ENCODE measurements at places on chromosomes 4 and X.

- no peak for DNase-seq
Observed at GRCh38 chr4:186819342-186820086, 95.9 kb upstream of the FAT1 start.

GRCh38 chr4:8255698-8256441 is 13.7 kb upstream of the HTRA3 start:
- no peak for DNase-seq

GRCh38 chrX:2767631-2768455 is 16.0 kb downstream of the XG start:
- DNase-seq = peak; percentile 82

GRCh38 chrX:120428309-120428708 is 40.8 kb downstream of the LAMP2 start:
- no peak for DNase-seq

DNA sequence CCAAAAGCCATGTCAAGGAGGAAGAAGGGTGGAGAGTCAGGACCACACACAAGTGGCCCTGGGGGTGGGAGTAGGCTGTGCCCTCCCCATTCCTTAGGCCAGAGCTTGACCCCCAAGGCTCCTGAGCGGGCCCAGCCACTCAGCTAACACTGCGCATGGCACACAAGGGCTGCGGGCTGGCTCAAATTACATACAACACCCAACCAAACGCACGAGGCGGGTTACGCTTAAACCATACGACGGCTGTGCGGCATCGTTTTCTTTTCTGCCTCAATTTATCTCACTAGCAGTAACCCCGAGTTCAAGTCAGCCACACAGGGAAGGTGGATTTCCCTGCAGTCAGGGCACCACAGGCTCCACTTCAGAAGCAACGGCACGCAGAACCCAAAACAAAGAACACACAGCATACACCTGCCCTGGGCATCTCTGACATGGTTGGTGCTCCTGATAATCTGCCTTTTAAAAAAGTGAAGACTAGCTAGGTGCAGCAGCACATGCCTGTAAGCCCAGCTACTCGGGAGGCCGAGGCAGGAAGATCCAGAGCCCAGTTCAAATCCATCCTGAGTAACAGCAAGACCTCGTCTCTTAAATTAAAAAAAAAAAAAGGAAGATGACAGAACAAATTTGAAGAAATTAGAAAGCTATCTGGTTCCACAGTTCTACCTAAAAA is 2.9 kb downstream of the GAK start:
- no peak for DNase-seq

DNA sequence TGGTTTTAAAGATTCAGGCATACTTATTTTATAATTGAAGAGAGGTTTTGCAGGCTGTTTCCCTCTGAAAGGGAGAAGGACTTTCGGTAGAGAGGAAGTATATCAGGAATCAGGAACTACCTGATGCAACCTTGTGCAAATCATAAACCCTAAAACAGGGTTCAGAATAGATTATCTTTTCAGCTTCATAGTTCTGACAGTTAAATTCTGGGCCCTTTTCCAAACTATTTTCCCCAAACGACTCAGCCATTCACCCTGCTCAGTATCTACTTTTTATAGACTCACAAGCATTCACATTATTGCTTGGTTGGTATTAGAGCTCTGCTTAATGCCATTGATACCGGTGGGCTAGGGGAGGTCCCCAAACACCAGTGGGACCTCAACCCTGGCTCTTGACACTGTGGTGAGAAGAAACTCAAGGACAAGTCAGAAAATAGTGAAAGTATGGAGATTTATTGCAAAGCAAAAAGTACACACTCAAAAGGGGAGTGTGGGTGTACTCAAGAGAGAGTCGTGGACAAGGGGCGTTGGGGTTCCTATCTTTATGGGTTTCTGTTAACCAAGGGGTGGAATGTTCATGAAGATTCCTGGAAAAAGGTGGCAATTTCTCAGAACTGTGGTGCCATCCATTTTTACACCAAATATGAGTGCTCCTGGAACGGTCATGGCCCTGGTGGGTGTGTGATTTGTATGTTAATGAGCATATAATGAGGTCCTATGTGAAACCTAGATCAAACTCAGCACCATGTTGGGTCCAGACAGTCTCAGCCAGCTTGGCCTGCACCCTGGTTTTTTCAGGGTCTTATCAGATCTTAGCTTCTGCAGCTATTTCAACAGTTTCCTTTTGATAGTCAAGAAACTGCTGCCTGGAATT is 238.3 kb downstream of the DCLK2 start:
- no peak for DNase-seq

DNA sequence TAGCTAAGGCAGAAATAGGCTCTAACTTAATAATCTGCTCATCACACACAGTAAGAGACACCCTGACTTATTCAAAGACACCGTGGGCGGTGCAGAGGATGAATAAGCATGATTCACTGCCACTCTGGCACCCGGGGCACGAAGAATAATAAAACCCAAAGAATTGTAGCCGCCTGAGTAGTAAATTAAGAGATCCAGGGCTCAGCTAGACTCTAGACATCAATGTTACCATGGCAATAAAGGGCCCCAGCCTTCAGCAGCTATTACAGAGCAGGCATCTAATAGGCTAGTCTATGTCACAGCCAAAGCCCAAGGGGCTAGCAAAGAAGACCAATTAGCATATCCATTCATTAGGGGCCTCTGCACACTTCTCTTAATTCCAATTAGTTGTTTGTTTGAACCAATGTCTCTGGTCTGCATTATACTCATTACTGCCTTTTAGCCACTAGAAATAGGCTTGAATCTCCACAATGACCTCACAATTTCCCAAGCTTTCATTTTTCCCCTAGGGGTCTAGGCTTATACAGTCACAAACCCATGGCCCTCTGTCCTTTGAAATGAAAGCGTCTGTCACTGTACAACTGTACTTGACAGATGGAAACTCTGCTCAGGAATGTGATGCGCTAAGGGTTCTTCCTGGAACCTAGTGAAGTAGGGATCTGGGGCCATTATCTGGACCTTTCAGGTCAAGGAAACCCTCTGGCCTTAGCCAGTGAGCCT is 3.0 kb upstream of the ATP1B4 start:
- no peak for DNase-seq

DNA sequence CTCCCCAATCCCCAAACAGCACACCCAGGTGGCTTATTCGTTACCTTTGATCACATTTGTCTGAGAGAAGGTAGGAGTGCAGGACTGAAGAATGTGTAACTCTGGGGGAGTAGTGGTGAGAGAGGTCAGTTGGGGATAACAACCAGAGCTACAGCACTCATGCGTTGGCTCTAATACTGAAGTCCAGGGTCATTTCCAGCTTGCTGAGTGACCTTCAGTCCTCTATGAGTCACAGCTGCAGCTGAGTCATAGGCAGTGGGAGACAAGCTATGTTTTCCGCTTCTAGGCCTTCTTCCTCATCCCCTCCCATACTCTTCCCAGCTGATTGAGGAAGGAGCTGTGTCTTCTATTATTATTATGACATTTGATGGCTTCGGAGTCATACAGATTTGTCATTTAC is 31.6 kb upstream of the CT47C1 start:
- DNase-seq = no peak

GRCh38 chr4:6888506-6889071 is 21.0 kb upstream of the TBC1D14 start:
- no peak for DNase-seq

GRCh38 chr4:64584981-64585557 is 175.8 kb upstream of the TECRL start:
- DNase-seq = peak; percentile 38

- DNase-seq = no peak
Observed at GRCh38 chr4:100060765-100061416, 110.8 kb upstream of the H2AZ1 start.

GRCh38 chr4:12770351-12770750 is 713.8 kb downstream of the RAB28 start:
- DNase-seq = no peak

GRCh38 chrX:46587158-46587557 is 13.6 kb downstream of the CHST7 start:
- no peak for DNase-seq

DNA sequence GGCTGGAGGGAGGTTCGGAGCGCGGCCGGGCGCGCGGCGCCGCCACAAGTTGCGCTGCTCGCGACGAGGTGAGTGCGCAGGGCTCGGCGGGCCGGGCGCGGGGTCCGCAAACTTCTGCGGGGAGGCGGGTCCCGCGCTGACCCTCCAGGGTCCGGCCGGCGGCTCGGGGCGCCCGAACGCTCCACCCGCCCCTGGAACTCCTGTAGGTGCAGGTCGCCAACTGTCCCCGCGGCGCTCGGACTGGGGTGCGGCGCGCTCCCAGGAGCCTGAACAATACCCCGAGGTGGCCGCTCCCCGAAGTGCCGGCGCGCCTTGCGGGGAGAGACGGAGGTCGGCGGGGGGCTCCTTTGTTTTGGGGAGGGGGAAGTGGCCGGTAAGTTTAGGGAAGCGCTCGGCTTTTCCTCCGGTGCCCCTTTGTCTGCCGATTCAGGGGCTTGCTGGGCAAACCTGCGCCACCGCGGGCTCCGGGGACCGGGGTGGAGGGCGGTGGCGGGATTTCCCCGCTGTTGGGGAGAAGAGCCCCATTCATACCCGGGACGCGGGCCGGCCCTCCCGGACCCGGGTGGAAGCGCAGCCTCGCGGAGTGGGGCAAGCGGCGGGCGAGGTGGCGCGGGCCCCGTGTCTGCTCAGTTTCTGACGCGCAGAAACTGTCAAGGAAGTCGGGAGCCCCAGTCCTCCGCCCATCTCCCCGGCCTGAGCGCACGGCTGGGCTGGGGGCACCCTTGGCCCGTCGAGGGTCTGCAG is 694 bp downstream of the TBL1X start:
- DNase-seq = no peak

Data from WERI-Rb-1 (cell line).